Stimulated activated CD4-positive, alpha-beta T cell treated with anti-CD3 and anti-CD28 coated beads, Interleukin-4, amount 100 ng/mL, for 48 hours (primary cell): ENCODE measurements at places on chromosomes 7 and 10.

DNA sequence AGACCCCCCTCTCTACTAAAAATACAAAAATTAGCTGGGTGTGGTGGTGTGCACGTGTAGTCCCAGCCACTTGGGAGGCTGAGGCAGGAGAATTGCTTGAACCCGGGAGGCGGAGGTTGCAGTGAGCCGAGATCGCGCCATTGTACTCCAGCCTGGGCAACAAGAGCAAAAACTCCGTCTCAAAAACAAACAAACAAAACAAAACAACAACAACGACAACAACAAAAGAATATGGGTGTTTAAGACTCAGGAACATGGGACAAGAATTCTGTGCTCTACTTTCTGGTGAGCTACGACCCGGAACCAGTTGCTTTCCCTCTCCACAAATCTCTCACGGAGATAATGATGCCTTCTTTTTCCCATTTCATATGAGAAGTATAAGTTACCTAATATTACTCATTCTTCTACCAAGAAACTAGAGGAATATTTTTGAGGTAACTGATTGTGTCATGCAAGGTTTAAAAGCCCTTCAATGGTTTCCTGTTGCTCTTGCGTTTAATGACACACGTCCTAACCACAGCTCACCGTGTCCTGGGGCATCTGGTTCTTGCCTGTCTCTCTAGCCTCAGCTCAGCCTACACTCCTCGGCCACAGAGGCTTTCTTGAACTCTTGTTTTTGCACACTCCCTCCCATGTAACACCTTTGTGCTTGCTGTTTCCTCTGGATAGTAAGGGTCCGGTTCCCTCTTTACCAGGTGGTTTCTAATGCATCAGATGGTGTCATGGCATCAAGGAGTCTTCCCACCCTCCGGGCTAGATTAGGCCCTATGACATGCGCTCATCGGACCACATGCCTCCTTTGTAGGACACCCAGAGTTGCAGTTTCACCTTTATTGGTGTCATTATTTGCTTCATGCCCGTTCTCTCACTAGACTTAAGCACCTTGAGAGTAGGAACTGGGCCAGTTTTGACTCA, 67.5 kb downstream of the PFKFB3 start:
- DNase-seq: peak; percentile 73

GRCh38 chr10:58740620-58741369, 228.1 kb downstream of the BICC1 start:
- DNase-seq: no peak

GRCh38 chr7:110944966-110945644, 145.8 kb upstream of the LRRN3 start:
- DNase-seq: no peak

DNA sequence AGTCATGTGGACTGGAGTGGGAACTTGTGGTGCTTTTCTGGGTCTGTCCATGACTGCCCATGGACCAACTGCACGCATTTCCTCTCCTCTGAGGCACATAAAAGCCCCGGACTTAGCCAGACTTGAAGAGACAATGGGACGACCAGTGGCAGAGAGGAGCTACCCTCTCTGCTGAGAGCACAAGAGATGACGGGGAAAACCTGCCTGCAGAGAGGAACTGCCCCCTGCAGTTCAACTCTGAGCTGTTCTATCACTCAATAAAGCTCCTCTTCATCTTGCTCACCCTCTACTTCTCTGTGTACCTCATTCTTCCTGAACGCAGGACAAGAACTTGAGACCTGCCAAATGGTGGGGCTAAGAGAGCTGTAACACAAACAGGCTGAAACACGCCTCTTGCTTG, 184.5 kb downstream of the ZNF438 start:
- DNase-seq: no peak
